Esophagus mucosa (tissue), 1 donor: ENCODE measurements at places on chromosomes 7 and 10.

GRCh38 chr7:138954545-138955475 lies 26.4 kb downstream of the KIAA1549 start:
- no peak for ATAC-seq

DNA sequence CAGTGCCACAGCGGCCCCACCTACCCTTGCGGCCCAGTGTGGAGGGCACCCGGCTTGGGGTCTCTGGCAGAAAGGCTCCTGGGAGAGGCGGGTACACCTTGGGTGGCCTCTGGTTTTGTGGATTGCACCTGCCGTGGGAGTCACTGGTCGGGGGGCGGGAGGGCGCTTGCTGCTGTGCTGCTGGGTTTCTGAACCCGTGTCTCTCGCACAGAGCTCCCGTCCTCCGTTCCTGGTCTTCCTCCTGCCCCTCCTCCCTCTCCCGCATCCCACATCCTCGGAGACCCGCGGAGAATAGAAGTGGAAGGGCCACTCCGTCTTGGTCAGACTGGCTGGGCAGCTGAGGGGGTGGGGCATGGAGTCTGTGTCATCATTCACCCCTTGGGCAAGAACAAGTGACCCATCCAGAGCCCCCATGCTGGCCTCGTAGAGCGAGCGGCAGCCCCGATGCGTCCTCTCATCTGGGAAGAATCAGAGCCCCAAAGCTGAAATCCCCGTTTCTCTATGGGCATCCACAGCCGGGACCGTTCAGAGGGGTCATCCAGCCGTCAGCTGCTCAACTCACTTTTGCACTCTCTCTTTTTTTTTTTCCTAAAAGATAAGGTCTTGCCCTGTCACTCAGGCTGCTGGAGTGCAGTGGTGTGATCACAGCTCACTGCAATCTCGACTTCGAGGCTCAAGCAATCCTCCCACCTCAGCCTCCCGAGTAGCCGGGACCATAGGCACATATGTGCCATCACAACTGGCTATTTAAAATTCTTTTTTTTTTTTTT lies 4.0 kb downstream of the MAFK start:
- ATAC-seq, result no peak

DNA sequence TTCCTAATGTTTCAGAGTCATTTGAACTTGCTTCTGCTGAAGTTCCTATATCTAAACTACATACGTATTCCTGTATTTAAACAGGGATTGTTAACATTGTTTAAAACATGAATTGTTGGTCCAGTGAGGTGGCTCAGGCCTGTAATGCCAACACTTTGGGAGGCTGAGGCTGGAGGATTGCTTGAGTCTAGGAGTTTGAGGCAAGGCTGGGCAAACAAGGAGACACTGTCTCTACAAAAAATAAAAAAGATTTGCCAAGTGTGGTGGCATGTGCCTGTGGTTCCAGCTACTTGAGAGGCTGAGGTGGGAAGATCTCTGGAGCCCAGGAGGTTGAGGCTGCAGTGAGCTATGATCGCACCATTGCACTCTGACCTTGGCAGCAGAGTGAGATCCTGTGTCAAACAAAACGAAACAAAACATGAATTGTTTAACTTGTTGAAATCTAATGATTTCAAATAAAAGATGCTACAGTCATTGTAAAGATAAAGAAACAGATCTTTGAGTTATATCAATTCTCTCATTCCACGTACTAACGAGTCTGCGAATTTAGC lies 809.4 kb downstream of the TYW1 start:
- no peak for ATAC-seq

DNA sequence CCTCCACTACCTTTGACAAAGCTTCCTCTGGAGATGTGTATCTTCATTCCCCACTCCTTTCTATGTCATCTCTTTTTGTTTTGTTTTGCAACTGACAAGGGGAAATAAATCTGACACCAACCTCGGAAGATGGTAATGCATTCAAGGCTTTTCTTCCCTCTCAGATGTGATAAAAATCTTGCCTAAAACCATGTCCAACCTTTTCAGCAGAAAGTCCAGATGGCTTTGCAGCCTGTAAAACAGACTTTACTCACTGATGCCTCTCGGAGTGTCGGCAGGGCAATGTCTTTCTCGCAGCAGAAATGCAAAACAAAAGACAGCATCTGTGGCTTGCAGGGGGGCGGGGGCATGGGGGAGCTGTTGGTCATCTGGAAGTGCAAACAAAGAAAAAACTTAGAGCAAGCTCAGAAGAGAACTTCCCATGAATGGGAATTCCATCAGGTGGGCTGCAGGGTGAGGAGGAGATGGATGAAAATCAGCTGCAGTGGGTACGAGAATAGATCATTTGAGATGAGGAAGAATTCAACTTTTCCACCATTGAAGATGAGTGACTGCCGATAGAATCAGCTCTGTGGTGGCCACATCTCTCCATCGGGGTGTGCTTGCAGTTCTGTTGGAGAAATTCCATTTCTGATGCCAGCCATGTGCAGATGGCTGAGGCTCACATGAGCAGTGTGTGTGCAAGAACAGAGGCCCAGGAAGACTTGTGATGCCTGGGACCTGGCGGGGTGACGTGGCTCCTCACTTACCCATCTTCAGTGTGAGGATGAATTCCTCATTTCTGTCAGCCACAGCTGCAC lies 237.7 kb downstream of the WDR37 start:
- no peak for ATAC-seq

DNA sequence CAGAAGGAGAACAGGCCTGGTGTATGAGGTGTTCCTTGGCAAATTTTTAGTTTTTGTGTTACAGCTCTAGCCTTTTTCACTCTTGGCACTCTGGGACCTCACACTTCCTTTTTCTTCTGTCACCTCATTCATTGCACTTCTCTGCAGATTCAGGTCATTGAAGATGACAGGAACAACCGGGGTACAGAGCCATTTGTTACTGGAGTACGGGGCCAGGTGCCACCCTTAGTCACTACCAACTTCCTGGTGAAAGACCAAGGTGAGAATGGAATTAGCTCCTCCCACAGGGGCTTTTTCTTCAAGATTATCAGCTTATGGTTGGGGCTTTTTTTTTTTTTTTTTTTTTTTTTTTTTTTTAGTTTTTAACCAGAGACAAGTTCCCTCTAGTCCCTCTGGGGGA lies 18.5 kb upstream of the CHCHD1 start:
- ATAC-seq, result no peak

GRCh38 chr10:5544216-5544805 lies 19.6 kb downstream of the CALML3 start:
- ATAC-seq, result peak; percentile 62

DNA sequence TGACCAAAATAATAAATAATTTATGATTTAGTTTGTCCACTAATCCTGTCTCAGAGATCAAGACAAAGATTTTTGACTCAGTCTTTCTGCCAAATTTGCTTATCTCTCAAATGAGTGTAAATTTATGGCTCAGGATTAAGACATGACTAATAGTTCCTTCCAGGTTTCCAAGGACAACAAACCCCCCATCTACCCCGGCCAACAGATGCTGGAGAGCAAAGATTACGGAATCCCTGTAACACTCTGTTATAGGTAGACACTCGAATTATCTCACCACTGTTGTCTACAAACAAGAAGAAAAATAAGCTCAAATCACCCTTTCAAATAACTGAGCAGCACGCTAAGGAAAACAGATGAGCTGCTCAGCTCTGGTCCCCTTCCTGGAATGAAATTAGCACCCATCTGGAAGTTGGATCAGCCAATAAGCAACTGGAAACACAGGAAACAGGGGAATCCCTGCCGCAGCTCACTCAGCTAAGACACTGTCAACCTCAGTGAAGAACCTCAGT lies 56.8 kb upstream of the SVIL start:
- ATAC-seq, result peak; percentile 55

- ATAC-seq, result no peak
These were observed 176.0 kb upstream of the PTPRZ1 start for GRCh38 chr7:121696954-121697353.

GRCh38 chr10:123451618-123452245 lies 214.4 kb upstream of the GPR26 start:
- no peak for ATAC-seq
